ENCODE measurements at places on chromosomes 16 and 17.

DNA sequence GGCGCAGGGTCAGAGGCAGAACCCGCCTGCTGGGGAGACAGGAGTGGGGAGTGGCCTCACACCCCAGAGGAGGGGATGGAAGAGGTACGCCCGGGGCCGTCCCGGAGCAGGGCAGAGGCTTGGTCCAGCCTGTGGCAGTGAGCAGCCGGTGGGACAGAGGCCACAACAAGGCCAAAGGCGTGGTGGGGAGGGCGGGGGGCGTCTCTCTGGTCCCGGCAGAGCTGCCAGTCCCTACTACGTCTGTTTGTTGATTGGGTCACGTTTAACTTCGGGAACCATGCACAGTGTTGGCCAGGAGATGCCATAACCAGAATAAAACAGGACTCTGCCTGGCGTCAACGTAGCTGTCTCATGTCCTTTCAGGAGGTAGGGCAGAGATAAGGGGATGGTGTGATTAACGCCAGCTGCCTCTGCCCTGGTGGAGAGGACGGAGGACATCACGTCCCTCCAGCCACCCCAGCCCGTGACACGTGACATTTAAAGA is 192.8 kb downstream of the BANP start:
- no peak for DNase-seq

GRCh38 chr16:82067804-82068325 is 32.8 kb downstream of the HSD17B2 start:
- no peak for DNase-seq

DNA sequence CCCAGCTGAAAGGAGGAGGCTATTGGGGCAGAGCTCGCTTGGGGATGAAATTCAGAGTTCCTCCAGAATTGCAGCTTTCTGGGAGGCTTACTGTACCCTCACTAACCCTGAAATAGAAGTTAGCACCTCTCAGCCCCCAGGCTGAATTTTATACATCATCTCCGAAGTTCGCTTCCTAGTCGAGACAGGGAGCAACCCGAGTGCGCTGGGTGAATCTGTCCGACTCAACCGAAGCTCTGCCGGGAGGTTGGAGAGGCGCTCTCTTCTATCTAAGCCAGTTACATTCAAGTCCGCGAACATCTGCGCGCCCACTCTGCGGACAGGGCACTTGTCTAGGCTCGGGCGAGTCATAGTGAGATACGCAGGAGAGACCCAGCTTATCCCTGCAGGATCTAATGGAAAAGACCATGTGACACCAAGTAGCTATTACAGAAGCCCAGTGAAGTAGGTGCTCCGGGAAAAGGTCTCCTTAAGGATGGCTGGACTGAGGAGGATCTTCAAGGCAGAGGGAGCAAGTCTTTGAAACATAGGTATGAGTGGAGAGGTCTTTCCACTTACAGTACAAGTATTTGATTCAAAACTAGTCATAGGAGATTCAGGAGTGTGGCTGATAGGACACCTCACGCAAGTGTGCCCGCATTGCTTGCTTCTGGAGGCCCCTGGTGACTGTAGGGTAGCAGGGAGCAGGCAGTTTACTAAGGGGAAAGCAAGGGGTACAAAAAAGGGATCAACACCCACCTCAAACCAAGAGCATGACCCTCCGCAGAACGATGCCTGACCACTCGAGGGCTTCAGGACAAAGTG is 646 bp upstream of the HES7 start:
- DNase-seq, result peak; percentile 45

GRCh38 chr17:82105882-82106687 is 8.0 kb upstream of the FASN start:
- DNase-seq, result peak; percentile 65

DNA sequence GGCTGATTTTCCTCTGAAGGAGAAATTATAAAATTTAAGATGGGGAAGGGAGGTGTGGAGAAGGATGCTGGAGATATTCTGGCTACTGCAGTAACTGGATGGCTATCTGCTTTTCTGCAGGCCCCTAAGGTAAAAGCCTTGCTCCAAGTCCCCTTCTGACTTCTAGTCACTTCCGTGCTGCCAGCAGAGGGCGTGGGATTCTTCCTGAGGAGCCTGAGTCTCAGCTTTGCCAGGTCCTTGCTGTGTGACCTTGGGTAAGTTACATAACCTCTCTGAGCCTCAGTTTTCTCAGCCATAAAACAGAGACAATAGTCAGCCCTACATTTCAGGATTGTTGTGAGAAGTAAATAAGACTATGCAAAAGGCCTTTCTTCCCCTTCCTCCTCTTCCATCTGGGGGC is 24.3 kb upstream of the TMEM220 start:
- DNase-seq, result no peak

DNA sequence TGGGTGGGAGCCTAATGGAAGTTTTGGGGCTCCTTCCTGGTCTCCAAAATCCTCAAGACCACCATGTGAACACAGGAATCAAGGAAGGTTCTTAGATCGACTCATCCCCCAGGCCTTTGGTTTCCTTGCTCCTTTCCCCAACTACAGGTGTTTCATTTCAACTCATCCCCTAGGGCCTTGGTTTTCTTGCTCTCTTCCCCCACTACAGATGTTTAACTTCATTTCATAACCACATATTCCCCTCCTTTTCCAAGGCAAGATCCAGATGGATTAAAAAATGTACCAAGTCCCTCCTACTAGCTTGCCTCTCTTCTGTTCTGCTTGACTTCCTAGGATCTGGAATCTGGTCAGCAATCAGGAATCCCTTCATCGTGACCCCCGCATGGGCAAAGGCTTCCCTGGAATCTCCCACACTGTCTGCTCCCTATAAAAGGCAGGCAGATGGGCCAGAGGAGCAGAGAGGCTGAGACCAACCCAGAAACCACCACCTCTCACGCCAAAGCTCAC is at the start of gene CCL11:
Gene CCL11 (plus strand): TSS at position 457 of the 507 bp plus-strand sequence. CDS start 67 bp downstream, outside the sequence.
- DNase-seq, result no peak

DNA sequence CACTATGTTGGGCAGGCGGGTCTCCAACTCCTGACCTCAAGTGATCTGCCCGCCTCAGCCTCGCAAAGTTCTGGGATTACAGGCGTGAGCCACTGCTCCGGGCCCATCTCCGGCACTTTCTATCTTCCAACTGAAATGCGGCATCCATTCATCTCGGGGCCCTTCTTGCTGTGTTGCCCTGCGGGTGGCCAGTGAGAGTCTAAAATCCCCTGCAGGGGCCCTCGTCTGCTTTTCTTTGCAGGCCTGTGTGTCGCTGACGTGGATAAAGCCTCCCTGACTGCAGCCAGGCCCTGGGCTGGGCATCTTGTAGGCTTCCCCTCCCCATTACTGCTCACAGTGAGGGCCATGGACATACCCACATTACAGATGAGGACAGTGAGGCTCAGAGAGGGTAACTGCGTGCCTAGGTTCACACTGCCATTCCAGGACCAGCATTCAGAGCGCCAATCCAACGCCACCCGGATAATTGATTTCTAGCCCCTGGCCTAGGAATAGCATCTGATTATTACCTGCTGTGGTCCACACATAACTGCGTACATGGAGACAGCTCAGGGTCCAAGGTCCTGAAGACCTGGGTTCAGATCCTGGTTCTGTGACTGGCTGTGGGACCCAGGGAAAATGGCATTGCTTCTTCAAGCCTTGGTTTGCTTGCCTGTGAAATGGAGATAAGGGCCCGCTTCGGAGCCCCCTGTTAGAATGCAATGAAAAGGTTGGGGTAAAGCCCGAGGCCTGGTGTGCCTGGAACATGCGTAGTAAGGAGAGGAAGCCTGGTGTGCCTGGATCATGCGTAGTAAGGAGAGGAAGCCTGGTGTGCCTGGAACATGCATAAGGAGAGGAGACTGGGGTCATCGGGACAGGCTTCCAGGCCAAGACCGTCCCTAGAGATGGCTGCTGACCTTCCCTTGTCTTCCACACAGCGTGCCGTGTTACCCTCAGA is 25.0 kb downstream of the CRISPLD2 start:
- DNase-seq, result no peak

DNA sequence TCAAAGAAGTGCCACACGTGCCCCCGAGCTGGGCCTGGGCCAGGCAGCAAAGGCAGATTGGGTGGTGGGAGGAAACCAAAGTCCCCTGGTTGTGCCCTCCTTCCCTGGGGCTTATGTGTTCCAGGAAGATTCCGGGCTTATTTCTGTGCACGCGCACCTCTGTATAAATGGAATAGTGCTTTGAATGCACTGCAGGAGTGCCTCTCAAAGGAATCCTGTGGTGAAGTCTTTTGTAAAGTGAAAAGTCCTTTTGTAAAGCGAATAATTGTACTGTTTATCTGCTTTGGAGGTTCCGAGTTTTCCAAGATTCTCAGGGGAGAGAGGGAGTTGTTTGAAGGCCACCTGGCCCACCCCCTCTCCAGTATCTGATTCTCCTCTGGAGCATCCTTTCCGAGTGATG is 26.8 kb downstream of the C17orf75 start:
- no peak for DNase-seq

GRCh38 chr17:75316253-75316652 is 27.0 kb upstream of the SLC25A19 start:
- no peak for DNase-seq

GRCh38 chr17:32882029-32882428 is 5.1 kb upstream of the MYO1D start:
- no peak for DNase-seq

GRCh38 chr16:24174957-24175356 is 81.2 kb upstream of the CACNG3 start:
- no peak for DNase-seq

DNA sequence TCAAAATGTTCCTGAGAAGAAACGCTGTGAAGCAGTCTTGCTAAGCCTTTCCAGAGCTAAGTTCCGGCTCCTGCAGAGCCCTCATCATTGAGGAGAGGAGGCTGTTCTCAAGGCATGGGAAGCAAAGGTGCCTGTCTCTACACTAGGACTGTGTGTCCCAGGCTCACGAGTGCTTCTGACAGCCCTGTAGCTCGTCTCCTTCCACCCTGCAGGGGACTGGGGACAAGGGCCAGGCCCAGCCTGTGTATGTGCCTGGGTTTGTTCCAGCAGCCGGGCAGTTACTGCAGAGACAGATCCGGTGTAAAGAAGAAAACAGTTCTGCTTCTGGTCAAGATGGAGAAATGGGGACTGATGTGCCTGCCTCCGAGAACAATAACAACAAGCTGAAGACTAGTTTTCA is 156.0 kb downstream of the ENGASE start:
- no peak for DNase-seq

GRCh38 chr17:41695954-41696757 is 7.5 kb downstream of the EIF1 start:
- peak; percentile 59 for DNase-seq

DNA sequence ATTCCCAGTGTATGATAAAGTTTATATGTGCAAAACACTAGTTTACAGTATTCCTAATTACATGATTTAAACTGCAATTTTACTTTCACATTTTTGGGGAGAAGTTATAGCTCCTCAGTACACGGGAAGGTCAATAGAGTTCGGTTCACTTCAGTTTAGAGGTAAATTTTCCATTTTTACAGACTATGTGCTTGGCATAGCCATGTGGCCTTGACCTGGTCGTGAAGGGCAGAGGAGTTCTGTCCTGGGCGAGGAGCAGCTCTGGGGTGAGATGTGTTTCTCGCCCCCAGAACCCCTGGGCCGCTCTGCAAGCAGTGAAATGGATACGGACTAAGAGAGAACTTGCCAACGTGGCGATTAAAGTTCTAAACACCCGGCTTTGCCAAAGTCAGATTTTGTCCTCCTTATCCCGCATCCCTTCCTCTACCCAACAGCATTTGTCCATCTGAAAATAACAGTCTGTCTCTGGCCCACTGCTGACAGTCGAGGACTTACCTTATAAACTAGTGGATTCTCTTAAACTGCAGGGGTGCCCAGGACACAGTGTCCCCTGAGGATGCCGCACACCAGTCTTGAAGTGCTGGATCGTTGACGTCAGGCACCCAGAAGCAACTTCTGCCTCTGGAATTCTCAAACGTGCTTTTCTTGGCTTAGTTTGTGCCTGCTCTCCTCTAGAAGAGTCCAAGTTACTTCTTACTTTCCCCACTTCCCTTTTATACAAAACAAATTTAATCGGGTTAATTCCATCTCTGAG is 1.5 kb upstream of the SIAH1 start:
- DNase-seq, result no peak

- no peak for DNase-seq
Observed at GRCh38 chr16:86628614-86629013, 50.3 kb downstream of the FOXL1 start.

DNA sequence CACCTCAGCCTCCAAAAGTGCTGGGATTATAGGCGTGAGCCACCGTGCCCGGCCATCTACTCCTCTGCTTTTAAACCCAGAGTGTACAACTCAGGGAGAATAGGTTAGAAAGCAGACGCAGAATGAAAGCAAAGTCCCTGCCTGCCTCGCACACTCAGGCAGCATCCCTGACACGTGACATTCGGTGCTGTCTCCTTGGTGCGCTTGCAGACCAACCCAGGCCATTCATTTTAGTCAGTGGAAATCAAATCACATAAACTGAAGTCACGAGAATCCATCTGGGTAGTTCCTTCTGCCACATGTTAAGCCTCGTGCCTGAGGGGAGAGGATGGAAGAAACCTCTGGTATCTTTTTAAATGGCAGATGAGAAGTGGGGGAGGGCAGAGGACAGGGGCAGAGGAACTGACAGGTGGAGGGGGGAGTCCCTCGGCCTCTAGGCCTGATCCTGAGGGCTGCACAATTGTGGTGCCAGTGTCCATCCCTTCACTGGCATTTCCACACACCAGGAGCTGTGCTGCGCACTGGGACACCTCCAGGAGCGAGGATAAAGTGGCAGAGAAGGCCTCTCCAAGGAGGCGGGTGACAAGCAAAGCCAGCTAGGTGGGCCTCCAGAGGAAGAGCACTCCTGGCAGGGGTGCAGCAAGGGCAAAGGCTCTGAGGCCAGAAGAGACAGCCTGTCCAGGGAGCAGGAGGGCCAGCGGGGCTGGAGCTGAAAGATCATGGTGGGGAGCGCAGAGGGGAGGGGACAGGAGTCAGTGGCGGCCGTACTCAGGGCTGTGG is 196.3 kb downstream of the KATNIP start:
- DNase-seq, result no peak

DNA sequence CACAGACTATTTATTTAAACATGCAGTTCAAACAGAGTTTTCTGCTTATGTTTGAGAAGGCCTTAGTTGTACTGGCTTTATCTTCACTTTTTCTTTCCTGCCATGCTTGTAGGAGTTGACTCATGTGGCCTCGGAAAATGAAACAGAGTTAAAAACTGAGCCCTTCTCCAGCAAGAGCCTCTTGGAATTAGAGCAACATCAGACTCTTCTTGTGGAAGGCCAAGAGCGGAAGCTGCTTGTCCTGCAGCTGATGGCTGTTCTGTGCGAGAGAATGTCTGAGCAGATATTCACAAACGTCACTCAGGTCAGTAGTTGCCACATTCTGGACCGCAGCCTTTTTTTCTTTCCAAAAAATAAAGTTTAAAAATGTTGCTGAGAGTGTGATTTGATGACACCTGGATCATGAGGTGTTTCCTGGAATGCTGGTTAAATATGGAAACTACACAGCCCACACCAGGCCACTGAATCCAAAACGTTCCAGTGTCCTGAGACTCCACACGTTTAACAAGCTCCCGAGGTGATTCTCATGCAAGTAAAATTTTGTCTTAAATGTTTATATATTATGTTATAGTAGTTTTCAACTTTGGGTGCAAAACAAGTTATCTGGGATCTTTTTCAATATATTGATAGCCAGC is 65.9 kb downstream of the TANGO6 start:
- no peak for DNase-seq

DNA sequence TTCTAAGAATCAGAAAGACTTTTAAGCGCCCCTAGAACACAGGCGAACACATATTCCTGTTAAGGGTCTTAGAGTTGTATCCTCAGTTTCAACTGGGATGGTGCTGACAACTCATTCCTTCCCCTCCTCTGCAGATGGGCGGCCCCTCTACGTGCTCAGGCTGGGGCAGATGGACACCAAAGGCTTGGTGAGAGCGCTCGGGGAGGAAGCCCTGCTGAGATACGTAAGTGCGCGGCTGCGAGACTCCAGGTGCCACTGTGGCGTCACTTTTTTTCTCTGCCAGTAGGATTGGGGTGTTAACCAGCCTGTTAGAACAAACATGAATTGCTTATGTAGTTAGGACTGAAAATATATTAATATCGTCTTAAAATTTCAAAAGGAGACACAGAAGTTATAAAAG is 62.7 kb downstream of the SEC14L1 start:
- no peak for DNase-seq
